ENCODE measurements at places on chromosomes 1 and 21. TPM values are rescaled to one million over a fixed set of nuclear protein-coding genes. Genes with fewer than 3 reads are reported as not detected.

The USH2A gene
- total RNA-seq: not detected

The FCGR3A gene
- 7.4 TPM for total RNA-seq

- no peak overlapping the region for H3K4me3 ChIP-seq
- DNase-seq: no peak
- H3K27ac ChIP-seq: no peak overlapping the region
- no peaks in the 10 kb centered on the region for H3K27me3 ChIP-seq
- H3K4me1 ChIP-seq: no peaks in the 10 kb centered on the region
- no peaks in the 10 kb centered on the region for H3K36me3 ChIP-seq
Observed at GRCh38 chr1:22908880-22909426, 63.7 kb downstream of the LACTBL1 start.

DNA sequence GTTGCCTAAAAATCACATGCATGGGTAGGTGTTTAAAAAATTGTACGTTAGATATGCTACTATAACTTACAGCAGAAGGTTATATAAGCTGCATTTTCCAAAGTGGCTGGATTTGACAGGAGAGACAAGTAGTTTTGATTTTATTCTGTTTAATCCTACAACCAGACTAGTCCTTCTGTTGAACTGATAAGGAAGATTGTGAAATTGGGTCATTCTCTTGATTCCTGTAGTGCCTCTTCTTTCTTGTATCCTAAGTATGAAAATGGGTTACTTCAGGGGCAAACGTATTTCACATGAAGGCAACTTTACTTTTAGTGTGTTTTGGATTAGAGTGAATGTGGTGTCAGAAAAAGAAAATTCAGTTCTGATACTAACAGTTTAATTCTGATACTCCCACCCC lies 19.0 kb downstream of the CDC42 start:
- H3K4me3 ChIP-seq: no peak overlapping the region
- no peak overlapping the region for H3K27ac ChIP-seq
- no peak for DNase-seq
- no peaks in the 10 kb centered on the region for H3K27me3 ChIP-seq
- no peaks in the 10 kb centered on the region for H3K36me3 ChIP-seq

DNA sequence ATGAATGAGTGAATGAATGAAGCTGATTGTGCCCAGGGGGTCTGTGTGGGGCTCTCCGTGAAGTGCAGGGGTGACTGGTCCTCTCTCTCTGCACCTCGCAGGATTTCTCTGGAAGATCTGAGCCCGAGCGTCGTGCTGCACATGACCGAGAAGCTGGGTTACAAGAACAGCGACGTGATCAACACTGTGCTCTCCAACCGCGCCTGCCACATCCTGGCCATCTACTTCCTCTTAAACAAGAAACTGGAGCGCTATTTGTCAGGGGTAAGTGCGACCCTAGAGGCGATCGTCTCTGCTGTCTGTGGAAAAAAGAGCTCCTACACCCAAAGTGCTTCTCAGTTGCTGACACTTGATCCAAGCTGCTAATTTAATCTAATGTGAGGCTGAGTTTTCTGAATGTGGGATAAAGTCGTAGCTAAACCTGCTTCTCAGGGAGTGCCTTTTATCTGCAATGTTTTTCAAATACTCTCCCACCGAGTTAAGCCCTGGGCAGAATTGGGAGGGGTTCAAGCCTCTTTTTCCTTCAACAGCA lies 101.7 kb downstream of the HUNK start:
- no peak overlapping the region for H3K27ac ChIP-seq
- DNase-seq: no peak

- no peaks in the 10 kb centered on the region for H3K27me3 ChIP-seq
- H3K36me3 ChIP-seq: no peaks in the 10 kb centered on the region
- DNase-seq: peak; percentile 41
- no peak overlapping the region for H3K4me3 ChIP-seq
- H3K4me1 ChIP-seq: no peaks in the 10 kb centered on the region
- no peak overlapping the region for H3K27ac ChIP-seq
Observed at GRCh38 chr1:112298558-112298957, 97.5 kb upstream of the CTTNBP2NL start.

DNA sequence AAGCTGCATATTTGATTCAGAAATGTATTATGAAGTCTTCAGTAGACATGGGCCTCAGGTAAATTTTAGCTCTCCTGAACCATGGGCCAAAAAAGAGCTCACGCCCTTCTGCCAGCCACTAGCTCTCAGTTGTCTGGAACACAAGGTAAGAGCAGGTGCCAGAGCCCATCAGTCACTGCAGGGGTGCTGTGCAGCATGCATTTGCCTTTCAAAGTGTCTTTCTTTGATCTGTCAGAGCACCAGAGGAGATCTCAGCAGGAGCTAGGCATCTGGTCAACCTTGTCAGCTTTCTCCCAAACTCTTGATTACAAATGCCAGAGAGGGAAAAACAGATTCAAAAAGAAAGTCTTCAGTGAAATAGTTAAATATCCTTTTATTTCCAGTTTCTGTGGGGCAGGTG lies 332.3 kb downstream of the COL11A1 start:
- DNase-seq: no peak
- H3K27me3 ChIP-seq: no peaks in the 10 kb centered on the region
- H3K27ac ChIP-seq: no peak overlapping the region
- H3K36me3 ChIP-seq: no peaks in the 10 kb centered on the region
- no peaks in the 10 kb centered on the region for H3K4me1 ChIP-seq

- no peaks in the 10 kb centered on the region for H3K4me1 ChIP-seq
- no peak overlapping the region for H3K4me3 ChIP-seq
- H3K27ac ChIP-seq: no peak overlapping the region
- H3K27me3 ChIP-seq: no peaks in the 10 kb centered on the region
Observed at GRCh38 chr1:185595835-185596667, 138.1 kb upstream of the HMCN1 start.

DNA sequence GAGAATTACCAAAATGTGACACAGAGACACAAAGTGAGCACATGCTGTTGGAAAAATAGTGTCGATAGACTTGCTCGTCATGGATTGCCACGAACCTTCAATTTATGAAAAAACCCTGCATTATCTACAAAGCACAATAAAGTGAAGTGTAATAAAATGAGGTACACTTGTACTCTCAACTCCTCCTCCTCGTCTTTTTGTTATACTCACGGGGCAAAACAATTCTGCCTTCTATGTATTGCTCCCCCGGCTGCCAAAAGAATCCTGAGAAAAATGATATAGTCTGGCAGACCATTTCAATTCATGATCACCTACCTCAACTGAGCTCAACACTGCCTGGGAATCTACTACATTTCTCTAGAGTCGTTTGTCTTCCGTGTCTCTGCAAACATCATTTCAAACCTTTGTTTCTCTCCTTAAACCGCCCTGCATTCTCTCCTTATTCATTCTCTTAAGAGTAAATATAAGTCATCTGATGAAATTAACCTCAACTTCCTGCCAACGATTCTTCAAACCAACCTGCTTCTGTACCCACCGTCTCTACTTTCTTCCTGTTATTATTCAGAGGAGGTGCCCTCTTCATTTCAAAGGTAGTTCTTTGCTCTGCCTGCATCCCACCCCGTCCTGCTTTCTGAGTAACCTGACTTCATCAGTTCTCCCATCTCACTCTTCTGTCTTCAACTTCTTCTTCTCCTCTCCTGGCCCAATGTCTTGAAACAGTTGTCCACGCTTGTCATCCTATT lies 12.9 kb upstream of the IL19 start:
- H3K27ac ChIP-seq: no peak overlapping the region
- DNase-seq: no peak
- no peaks in the 10 kb centered on the region for H3K4me1 ChIP-seq
- no peaks in the 10 kb centered on the region for H3K27me3 ChIP-seq

Data from prostate gland (tissue), 2 donors.